GM20000 (cell line): ENCODE measurements at places on chromosomes 3 and 15.
A peak's percentile ranks its signal among the peaks of the same experiment; 100 is the strongest.

GRCh38 chr15:64622410-64623260, 152.8 kb downstream of the RBPMS2 start:
- peak; percentile 59 for DNase-seq

GRCh38 chr3:113677737-113678136, 18.7 kb downstream of the USF3 start:
- no peak for DNase-seq

DNA sequence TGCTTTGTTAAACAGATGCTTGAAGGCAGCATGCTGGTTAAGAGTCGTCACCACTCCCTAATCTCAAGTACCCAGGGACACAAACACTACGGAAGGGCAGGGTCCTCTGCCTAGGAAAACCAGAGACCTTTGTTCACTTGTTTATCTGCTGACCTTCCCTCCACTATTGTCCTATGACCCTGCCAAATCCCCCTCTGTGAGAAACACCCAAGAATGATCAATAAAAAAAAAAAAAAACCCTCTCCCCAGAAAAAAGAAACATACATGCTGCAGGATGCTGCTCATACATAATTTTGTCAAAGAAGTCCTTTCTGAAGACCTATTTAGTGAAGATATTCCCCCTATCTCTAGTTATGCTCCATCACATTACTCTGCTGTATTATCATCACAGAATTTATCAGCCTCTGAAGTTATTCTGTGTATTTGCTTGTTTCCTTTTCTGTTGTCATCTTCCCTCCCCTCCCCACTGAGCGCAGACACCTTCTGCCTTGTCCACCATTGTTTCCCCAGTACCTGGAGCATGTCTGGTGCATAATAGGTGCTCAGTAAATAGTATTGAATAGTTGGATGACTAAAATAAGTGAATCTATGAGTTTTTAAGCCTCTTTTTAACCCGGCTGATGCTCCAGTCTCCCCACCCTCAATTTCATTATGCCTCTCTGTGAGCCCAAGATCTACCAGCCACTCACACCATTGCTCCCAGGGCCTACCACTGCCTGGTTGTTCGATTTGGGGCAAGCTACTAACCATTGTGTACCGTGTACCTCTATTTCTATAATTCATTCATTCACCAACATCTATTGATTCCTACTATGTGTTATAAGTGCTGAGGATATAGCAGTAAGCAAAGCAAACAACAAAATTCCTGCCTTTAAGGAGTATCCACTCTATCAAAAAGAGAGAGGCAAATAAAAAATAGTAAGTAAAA, 4.0 kb upstream of the TM4SF1 start:
- DNase-seq: no peak

DNA sequence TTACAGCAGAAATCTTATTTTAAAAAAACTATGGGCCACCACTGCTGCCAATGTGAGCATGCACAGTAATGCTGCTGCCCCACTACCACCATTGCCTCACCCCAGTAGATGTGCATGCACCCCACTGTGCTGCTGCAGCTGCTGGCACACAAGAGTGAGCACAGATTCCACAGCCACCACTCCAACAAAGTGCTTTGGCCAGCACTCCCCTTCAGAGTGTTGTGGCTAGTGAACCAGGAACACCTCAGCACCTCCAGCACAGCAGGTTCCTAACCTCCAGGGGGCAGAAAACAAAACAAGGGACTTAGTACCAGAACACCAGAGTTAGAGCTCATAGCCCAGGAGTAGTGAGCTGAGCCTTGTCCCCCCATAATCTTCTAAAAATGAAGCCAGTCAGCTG, 629.6 kb downstream of the PYDC2 start:
- no peak for DNase-seq

DNA sequence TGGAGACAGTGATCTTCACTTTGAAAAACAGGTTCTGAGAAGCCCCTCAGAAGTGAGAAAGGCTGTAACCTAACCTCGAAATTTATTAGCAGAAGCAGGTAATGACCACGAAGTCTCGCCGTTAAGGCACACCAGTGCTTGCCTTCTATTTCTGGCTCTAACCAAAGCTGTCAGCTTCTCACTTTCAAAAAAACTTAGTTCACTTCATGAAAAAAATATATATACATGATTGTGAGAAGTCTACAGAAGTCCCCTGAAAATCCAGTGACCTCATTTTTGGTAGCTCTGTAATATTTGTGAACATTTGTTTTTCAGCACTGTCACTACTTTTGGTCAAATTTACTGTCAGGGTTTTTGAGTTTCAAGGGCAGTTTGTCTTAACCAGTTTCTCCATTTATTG, 19.1 kb upstream of the AKAP13 start:
- DNase-seq: peak; percentile 69

DNA sequence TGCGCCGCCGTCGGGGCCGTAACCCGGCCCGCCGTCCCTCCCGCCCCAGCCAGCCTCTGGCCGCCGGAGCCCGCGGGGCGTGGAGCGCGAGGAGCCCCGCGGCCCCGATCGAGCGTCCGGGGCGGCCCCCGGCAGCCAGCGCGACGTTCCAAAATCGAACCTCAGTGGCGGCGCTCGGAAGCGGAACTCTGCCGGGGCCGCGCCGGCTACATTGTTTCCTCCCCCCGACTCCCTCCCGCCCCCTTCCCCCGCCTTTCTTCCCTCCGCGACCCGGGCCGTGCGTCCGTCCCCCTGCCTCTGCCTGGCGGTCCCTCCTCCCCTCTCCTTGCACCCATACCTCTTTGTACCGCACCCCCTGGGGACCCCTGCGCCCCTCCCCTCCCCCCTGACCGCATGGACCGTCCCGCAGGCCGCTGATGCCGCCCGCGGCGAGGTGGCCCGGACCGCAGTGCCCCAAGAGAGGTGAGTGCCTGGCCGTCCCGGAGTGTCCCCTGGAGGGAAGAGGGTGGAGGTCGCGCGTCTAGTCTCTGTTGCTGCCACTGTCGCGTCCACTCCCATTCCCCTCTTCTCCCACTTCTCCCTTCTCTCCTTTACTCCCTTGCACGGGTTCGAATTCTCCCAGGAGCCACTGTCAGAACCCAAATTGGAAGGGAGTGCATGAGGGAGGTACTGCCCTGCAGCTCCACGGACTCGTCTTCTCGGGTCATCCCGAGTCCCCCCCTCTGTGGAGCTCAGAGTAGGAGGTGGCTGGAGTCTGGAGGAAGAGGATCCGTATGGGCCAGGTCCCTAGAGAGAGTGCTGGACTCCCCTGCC, 585 bp downstream of the CSK start:
- DNase-seq: peak; percentile 68

DNA sequence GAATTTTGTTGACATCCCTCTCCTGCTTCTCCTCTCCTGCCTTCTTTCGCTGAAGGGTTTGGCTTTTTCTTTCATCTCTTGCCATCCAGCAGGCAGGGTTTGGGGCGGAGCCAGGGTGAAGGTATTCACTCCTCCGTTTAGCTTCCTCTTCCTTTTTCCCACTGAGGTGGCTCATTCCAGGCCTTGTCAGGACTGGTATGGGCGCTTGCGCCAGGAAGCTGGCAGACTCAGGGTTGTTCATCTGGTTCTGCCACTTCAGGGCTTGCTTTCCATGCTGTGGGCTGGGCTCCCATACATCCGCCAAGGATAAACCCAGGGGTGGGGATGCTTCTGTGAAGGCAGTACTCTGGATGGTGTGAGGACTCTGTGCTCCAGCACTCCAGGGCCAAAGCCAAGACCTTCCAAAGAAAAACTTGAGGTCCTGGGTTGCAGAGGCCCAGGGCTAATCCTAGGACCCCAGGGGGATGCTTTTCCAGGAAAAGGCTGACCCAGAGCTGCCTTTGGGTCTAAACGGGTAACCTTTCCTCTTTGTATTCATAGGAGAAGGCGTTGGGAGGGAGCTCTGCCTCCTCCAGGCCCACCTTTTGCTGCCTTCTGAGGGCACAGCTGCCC, 7.7 kb upstream of the AMOTL2 start:
- DNase-seq: no peak

DNA sequence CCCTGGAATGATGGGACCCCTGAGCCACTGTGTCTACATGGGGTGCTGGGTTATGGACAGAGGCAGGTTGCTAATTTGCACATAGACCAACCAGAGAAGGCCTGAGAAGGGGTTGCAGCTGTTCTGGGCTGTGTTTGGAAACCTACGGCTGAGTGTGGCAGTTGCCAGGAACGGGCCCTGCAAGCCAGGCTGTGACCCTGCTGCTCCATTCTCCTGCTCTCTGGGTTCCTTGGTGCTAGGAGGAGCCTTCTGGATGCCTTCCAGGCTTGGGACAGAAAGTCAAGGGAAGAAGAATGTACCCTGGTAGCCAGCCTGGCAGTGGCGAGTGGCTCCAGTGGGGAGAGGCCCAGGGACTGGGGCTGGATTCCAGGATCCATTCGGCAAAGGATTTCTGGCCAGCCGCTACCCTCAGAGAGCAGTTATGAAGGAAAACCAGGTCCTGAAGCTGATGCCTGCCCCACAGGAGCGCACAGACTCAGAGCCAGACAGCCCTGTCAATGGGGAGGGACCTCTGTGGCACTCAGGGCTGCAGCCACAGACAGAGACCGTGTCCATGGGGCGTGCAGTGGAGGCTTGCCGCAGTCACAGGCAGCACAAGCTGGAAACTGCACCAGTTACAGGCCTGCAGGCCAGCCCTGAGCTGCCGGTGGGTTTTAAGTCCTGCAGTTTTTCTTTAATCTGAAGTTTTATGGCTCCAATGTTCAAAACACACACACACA, 55.1 kb upstream of the ACAD9 start:
- DNase-seq: no peak
